ENCODE measurements at places on chromosomes 13 and 19.

GRCh38 chr19:4360081-4360569, 16.8 kb downstream of the MPND start:
- no peak for DNase-seq

- no peak for DNase-seq
These were observed 1.5 kb upstream of the TFDP1 start for GRCh38 chr13:113582841-113583631.

- peak; percentile 59 for DNase-seq
These were observed at the start of gene TLE5 for GRCh38 chr19:3062165-3063105. Gene TLE5, minus strand, starts transcription at chr19:3062495. Its CDS starts 295 bp downstream, at chr19:3062200.

DNA sequence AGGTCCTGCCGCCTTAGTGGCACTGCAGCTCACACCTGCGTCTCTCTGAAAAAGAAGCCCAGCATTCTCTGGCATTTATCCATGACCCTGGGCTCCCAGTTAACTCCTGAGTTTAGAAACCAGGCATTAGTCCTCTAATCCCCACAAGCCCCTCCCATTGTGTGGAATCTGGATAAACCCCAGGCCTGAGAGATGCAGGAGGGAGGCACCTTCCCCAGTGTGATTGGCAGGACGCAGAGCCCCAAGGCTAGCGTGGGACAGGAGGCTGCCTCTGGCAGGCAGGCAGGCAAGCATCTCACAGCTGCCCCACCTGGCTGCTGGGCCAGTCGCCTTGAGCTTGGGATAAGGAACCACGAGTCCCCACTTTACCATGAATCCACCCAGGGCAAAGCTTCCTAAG, 11.0 kb upstream of the SERPINE3 start:
- no peak for DNase-seq

DNA sequence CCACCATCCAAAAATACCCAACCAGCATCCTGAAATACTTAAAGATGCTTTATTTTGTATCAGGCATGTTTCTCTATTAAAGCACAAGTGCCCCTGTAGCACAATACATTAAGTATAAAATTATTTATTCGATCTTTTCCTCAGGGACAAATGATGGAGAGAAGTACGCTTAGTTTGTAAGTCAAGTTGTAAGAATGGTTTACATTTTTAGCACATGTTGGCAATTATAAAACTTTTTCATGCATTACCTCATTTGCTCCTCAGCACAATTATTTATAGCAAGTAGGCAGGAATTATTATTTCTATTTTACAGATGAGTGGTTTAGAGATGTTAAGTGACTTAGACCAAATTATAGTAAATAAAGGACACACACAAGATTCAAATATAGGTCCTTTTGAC, 232.6 kb upstream of the HTR2A start:
- DNase-seq: no peak

- peak; percentile 81 for DNase-seq
These were observed 18.9 kb downstream of the TGFB1 start for GRCh38 chr19:41334793-41335192.

DNA sequence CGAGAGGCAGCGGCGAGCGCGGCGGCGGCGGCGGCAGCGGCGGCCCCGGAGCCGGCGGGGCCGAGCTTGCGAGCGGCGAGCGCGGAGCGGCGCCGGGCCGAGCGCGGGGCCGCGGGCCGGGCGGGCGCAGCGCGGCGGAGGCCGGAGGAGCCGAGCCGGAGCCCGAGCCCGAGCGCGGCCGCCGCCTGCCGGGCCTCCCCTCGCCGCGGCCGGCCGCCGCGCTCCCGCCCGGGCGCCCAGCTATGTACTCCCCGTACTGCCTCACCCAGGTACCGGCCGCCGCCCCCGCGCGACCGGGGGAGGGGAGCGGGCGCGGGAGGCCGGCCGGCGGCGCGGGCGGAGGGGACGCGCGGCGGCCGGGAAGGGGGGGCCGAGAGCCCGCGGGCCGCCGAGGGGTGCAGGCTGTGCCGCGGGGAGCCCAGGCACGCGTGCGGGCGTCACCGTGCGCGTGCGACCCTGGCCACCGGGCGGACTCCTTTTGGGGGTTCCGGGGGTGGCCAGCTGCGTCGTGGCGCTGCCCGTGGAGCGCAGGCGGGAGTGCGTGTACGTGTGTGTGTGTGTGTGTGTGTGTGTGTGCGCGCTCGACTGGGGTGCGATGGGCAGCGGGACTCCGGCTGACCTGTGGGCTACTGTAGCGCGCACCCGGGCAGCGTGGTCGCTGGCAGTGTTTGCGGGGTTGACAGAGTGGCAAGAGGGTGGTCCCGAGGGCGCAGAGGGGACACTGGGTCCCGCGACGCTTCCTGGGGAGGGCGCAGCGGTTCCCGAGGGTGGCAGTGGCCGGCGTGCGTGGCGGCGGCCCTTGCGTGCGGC, 526 bp downstream of the NFIX start:
- peak; percentile 54 for DNase-seq

DNA sequence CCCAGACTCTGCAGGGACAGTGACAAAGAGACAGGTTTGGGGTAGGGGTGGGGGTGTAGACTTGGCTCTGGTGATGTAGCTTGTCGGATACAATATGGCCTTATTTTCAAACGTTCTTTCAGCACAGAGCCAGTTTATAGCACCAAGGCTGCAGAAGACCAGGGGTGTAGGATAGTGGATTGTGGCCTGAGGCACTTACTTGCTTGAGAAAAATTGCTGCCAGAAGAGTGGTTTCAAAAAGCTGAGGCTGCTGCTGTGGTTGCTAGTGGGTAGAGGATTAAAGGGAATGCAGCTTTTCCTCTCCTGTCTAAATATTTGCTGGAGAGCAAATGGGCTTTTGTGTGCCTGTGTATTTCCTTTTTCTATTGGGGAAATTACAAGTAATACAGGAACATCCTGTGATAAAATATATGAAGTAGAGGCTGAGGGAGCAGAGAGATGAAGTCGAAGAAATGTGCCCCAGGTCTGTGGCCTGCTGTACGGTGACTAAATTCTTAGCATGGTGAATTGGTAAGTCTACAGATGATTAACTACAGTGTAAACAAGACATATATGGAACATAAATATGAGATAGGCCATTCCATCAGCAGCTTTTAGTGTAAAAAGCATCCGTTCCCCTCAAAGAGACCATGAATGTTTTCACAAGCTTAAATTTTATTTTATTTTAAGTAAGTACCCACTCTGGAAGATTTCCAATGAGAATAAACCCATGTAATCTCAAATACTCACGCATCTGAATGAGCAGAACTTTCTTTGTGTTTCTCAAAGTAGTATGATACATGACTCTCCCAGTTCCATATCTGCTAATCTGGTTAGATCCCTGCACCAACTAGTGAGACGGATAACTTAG, 112.9 kb downstream of the LRCH1 start:
- peak; percentile 50 for DNase-seq

DNA sequence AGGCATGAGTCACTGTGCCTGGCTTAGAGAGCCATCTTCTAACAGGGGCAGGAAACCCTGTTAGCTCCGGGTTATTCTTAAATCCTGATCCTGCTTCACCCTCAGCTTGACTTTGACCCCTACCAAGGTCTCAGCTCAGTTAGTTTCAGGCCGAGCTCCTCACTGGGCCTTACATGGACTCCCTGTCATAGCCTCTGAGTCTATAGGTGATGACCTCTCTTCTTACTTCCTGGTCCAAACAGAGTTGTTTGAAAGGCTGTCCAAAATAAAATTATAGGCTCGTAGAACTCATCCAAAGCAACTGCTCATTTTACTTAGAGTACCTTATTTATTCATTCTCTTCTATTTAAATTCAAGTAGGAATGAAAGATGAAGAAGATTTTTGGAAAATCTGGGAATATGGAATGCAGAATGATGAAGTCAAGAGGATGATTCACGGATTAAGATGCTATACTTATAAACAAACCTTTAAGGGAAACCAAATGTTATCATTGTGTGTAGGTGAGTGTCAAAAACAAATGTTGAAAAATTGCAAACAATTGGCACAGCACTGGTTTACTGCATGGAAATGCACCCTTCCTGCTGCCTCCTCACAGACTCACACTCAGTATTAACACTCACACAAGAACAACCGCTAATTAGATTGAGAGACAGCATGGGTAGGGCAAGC, 174.1 kb downstream of the RGCC start:
- no peak for DNase-seq

- no peak for DNase-seq
These were observed 1.5 kb downstream of the FXYD3 start for GRCh38 chr19:35117116-35117515.

- DNase-seq: no peak
These were observed 12.6 kb downstream of the FSD1 start for GRCh38 chr19:4316956-4317355.

DNA sequence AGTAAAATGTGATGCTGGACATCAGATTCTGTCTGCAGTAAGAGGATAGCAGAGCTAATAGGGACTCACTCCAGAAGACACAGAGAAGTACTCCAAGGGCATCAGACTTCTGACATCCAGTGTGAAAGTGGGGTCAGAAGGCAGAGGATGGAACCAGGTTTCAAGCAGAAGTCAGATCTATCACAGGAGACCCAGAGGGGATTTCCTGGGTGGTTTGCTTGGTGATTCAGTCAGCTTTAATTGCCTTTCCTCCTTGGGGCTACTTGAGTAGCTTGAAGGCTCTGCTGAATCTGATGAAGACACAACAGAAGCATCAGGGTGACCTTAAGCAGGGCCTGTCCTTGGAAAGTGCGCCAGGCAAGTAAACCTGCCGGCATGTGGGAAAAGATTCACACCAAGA, 300.6 kb downstream of the COG6 start:
- DNase-seq: no peak

DNA sequence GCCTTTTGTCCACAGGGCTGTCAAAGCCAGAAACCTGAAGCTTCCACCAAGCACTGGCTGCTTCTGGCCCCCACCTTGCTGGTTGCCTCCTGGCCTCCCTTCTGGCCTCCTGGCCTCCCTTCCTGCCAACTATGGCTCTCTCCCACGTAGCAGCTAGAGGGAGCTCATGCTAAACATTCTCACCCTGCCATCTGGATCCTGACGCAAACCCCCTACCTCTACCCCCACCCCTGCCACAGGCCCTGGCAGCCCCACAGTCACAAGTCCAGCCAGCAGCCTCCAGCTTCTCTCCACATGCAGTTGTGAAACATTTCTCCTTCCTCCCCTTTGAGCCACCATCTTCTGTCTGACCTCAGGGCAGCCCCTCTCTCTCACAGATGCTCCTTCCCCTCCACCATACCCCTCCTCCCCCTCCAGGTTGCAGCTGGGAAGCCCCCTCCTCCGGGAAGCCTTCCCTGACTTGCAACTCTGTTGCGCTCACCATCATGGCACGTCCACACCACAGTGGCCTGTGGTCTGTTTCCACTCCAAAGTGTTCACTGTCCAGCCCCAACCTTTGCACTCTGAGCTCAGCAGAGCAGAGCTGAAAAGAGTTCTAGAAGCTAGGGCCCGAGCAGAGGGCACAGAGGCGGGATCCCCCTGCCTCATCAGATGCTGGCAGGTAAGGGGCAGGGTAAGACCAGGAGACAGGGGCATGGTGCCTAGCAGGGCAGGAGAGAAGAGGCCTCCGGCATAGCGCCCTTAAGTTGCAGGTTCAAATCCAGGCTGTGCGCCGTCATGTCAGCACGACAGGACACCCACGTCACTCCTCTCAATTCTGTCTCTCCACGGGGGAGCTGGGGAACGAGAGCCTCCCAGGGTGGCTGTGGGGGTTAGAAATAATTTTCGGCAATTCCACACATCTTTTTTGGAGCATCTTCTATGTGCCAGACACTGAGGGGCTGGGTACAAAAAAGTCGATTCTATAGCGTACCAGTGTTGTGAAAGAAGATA, 7.3 kb downstream of the ADGRL1 start:
- DNase-seq: no peak

DNA sequence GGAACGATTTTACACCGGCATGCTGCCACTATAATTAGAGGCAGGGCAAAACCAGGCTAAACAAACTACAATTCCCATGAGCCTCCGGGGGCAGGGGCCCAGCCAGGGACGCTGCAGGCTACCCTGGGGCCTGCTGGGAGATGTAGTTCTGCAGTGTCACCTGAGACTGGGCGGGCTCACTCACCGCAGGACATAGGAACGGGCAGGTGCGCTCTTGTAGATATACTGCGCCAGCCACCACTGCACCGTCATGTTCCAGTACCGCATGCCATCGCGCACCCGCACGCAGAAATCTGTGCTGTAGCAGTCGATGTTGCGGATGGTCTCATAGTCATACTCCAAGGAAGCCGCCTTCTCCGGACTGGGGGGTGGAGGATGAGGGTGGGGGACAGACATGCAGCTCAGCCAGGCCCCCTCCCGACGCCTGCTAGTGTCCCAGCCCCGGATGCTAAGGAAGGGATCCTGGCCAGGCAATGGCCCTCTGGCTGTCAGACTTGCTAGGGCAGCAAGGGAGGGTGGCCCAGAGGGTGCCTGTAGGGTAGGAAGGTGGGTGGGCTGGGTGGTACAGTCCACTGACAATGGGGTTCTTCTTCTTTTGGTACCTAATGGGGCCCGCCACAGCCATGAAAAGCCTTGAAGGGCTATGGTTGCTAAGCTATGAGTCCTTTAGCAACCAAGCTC, 5.8 kb upstream of the TMC4 start:
- no peak for DNase-seq

DNA sequence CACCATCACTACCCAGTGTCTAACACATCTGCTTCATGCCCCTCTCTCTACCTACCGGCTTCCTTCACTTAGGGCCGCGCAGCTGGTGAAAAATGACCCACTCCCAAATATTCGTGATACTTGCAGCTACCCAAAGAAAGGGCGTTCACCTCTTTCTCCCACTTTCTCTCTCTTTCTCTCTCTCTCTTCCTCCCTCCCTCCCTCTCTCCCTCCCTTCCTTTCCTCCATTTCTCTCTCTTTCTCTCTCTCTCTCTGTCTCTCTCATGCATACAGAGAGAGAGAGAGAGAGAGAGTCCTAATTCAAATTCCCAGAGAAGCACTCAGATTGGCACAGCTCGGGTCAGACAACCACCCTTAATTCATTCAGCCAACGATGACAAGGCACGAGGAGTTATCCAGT, 27.7 kb upstream of the POP4 start:
- no peak for DNase-seq

GRCh38 chr19:944663-945241, 18.9 kb downstream of the ARID3A start:
- no peak for DNase-seq

DNA sequence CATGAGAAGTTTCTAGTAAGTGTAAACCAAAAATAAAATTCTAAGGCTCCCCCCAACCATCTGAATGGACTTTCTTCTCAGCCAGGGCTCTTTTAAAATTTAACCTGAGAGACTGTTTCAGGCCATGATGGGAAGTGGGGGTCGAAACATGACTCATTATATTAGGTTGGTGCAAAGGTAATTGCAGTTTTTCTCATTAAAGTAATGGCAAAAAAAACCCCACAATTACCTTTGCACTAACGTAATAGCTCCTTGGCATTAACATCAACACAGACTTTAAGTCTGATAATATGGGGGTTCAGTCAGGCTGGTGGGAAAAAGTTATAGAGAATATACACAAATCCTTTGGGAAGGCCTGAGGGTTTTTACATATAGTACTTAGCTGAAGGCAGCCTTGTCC, 9.4 kb upstream of the SPART start:
- DNase-seq: no peak
